ENCODE measurements at places on chromosomes 3 and 15.

DNA sequence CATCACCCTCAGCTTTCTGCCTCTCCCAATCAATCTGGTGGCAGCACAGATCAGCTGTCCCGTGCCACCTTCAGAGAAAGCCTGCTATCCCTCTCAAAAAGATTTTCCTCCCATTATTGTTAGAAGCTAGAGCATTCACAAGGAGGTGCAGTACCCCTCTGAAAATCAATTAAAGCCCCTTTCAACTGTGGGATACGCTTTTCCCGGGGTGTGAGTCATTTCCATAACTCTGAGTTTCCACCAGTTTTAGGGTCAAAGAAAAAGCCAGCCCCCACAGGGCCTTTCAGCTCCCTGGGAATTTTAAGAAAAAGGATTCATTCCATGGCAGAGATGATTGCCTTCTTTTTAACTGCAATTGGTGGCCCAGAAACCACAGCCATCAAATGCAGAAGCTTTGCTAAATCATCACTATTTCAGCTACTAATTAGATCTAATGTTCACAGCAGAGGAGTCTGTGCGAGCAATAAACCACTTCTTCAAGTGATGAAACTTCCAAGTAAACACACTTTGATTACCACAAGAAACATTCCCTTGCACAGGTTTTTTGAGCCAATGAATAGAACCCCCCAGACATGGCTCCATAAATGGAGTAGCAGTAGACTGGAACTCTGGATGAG lies 270.0 kb upstream of the TPRG1 start:
- DNase-seq = no peak

DNA sequence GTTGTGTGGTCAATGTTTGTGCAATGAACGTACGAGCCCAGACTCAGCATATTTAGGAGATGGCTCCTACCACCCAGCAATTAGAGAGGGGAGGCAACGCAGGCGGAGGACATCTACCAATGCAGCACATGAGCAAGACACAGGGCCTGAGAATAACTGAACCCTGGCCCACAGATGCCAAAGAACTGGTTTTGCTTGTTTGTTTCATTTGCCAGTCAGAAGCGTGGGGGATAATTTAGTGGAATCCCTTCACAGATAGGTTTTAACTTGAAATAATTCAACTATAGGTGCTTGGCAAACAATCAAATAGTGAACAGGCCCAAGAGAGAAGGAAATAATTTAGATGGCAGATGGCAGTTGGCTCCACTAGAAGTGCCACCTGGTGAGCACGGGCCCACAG lies 54.8 kb downstream of the LIPC start:
- no peak for DNase-seq

DNA sequence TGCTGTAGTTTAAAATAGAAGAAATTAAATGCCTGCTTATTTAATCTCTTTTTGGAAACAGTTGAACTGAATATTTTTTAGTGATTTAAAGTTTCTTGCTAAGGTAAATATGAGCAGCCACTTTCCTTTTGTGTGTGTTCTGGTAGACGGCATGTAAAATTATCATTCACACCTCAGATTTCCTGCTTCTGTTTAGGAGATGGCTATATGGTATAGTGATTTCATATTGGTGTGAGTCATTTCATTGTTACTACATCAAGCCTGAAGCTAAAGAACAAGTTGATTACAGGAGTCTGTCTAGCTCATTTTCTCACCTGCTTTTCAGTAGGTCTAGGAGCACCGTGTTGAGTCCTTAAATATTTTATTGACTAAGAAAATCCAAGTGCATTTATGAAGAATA lies 2.2 kb downstream of the LRCH3 start:
- DNase-seq = no peak

- DNase-seq = no peak
Measured at GRCh38 chr3:16326724-16327349, 61.8 kb downstream of the OXNAD1 start.

- DNase-seq = peak; percentile 29
Measured at GRCh38 chr3:49602877-49603411, 48.7 kb downstream of the BSN start.

- no peak for DNase-seq
Measured at GRCh38 chr3:72579581-72580245, 268.5 kb downstream of the SHQ1 start.

DNA sequence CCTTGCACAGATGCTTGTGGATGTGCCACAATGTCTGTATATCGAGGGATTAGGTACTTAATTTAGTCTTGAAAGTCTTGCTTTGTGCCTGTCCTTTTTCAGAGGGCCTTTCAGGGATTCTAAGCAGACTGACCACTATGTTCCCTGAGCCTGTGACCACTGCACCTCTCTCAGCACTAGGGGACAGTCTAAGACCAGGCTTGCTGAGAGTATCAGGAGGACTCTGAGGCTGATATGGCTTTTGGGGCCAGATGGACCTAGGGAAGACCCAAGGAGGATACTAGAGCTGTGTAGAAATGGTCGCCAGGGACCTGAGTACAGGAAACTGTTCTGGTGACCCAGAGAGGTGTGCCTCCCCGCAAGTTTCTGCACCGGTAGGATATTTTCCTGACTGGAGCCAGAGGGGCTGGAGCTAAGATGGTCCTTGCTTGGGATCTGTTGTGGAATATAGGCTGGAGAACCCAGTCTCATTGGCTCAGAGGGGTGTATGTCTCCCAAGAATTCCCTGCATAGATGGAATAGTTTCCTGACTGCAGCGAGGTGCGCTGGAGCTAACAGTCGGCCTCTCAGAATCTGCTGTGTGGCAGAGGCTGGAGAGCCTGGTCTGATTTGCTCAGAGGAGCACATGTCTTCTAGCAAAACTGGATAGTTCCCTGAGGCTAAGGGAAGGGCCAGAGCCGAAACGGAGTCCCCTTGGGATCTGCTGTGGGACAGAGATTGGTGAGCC lies 213.2 kb upstream of the DCBLD2 start:
- no peak for DNase-seq
